ENCODE measurements at places on chromosomes 11 and 22. TPM values are rescaled to one million over a fixed set of nuclear protein-coding genes. Genes with fewer than 3 reads are reported as not detected.

Gene XRRA1
- 4.5 TPM for total RNA-seq

DNA sequence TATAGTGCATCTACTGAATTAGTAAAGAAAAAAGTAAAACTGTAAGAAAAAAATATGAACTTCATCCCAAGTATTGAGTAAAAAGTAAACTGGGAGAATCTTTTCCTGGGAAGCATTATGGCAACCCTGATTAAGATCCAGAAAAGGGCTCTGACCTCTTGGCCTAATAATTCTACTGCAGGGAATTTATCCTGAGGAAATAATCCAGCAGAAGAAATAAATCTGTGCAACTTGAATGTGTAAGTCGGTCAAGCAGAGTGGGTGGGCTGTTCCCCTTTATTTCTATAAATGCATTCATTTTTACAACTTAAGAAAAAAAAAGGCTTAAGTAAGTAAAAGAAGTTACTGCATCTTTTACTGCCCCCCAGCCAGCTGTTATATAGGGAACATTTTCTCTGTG lies 111.2 kb upstream of the PARVA start:
- no peak overlapping the region for H3K27ac ChIP-seq
- no peak for DNase-seq
- no peaks in the 10 kb centered on the region for H3K27me3 ChIP-seq
- no peaks in the 10 kb centered on the region for H3K36me3 ChIP-seq
- H3K4me1 ChIP-seq = no peaks in the 10 kb centered on the region

DNA sequence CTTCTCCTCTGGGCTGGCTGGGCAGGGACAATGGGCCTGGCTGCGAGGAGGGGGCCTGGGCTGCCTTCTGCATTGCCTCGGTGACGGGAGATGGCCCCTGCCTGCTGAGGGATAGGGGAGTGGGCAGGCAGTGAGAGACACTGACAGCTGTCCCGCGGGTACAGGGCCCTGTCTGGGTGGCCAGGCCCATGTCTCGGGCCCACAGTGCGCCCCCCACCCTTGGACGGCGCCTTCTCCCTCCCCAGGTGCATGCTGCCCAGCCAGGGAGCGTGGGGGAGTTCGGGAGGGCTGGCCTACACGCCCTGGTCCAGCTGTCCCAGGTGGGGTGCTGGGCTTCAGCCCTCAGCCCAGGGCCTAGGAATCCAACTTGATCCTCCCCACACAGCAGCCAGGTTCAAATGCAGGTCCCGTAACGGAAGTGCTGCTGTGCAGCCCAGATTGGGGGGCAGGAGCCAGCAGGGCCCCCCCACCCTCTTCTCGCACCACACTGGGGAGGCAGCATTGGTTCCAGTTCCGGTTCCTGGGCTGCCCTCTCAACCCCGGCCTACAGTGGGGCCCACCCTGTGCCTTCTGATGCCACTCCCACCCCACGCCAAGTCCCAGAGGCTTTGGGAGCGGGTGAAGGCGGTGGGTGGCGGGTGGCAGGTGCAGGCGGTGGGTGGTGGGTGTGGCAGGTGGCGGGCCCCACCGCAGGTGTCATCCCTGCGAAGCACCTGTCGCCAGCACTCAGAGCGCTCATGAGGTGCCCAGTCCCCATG lies 7.3 kb upstream of the TSSC4 start:
- DNase-seq = no peak
- no peak overlapping the region for H3K27ac ChIP-seq
- peaks cover 4% of the 10 kb centered on the region for H3K36me3 ChIP-seq
- no peaks in the 10 kb centered on the region for H3K4me1 ChIP-seq
- no peak overlapping the region for H3K4me3 ChIP-seq

Gene NFAM1
- total RNA-seq = 0.68 TPM

GRCh38 chr11:74638869-74639268 lies 46.5 kb downstream of the POLD3 start:
- no peak overlapping the region for H3K27ac ChIP-seq
- no peak overlapping the region for H3K4me3 ChIP-seq
- no peaks in the 10 kb centered on the region for H3K27me3 ChIP-seq
- no peaks in the 10 kb centered on the region for H3K4me1 ChIP-seq
- no peak for DNase-seq

DNA sequence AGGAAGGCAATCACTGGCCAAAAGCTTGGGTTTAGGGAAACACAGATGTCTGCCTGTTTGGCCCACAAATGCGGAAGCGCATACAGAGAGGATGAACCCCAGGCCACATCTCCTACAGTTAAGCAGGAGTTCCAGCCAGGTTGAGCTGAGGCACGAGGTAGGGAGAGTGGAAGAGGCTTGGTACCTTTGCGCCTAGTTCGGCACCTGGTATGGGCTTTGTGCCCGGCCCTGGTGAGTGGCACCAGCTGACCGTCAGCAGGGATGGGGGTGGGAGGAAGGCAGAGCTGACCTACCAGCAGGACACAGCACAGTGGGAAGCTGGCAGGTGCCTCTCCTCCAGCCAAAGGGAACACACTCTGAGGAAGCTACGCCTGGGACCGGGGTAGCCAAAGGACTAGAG lies 57.6 kb downstream of the KCNC1 start:
- no peak overlapping the region for H3K4me3 ChIP-seq
- H3K27me3 ChIP-seq = no peaks in the 10 kb centered on the region
- DNase-seq = no peak
- no peaks in the 10 kb centered on the region for H3K4me1 ChIP-seq

- H3K4me1 ChIP-seq = no peaks in the 10 kb centered on the region
- DNase-seq = no peak
- H3K36me3 ChIP-seq = no peaks in the 10 kb centered on the region
Measured at GRCh38 chr11:76293189-76293631, 86.9 kb upstream of the WNT11 start.

DNA sequence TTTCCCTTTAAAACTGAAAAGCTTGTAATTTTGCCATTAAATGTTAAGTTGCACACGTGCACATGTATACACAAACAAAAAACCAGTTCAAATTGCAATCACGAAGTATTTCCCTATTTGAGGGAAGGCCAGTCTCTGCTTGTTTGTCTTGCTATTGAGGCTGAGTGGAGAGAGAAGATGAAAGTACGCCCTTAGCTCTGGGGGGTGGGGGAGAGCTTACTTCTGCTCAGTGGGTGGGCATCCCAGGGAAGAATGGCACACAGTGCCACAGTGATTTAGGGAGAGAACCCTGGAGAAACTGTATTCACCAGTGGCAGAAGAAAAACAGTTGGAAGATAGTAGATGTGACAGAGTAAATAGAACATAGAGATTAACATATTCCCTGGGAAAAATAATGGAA lies 8.7 kb downstream of the YAP1 start:
- no peaks in the 10 kb centered on the region for H3K27me3 ChIP-seq
- H3K4me3 ChIP-seq = peak overlapping the region; percentile 31
- no peak overlapping the region for H3K27ac ChIP-seq
- peaks cover 38% of the 10 kb centered on the region for H3K36me3 ChIP-seq
- H3K4me1 ChIP-seq = peaks cover 9% of the 10 kb centered on the region

DNA sequence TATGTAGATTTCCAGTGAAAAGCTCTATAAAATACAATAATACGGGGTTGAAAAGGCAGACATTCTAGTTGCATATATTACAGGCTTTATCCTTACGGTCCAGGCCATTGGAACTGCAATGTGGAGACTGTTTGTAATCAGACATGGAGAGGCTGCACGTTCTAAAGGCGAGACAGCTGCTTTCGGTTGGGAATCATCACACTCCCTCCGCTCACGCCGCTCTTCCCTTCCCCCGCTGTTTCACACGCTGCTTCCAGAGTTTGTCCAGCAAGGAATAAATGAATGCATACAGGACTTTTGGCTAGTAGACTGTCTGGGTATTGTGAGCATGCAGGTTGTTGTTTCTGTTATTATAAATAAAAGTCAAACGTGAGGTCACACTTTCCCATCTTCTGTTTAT lies 13.5 kb upstream of the EFCAB6 start:
- H3K4me3 ChIP-seq = no peak overlapping the region
- H3K27ac ChIP-seq = no peak overlapping the region
- no peaks in the 10 kb centered on the region for H3K27me3 ChIP-seq
- peak; percentile 8 for DNase-seq
- peaks cover 5% of the 10 kb centered on the region for H3K4me1 ChIP-seq

DNA sequence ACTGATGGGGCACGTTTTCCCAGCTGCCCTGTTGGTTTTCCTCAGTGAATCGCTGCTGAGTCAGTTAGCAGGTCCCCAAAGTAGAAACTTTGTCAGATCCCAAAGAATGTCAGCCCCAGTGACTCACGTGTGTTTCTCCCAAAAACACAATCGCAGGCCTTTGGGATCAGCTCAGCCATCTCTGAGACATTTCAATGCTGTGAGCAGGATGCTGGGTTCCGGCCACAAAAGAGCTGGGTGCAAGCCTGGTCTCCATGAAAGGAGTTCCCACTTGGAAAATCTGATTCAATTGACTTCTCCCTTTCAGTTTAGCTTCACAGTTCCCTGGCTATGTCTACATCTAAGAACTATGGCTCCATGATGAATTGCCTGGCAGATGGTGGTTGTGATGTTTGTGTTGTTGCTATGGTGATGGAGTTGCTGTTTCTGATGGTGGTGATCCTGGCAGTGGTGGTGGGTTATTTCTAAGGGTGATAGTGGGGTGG lies 28.0 kb downstream of the MYEOV start:
- no peaks in the 10 kb centered on the region for H3K4me1 ChIP-seq
- DNase-seq = no peak
- H3K36me3 ChIP-seq = no peaks in the 10 kb centered on the region
- no peak overlapping the region for H3K27ac ChIP-seq

- DNase-seq = peak; percentile 56
- H3K4me3 ChIP-seq = peak overlapping the region; percentile 94
- peaks cover 22% of the 10 kb centered on the region for H3K36me3 ChIP-seq
- H3K27ac ChIP-seq = peak overlapping the region; percentile 70
Measured at GRCh38 chr22:20080776-20081654, 974 bp downstream of the DGCR8 start.

GRCh38 chr22:28896611-28897010 lies 13.2 kb downstream of the ZNRF3 start:
- H3K27me3 ChIP-seq = no peaks in the 10 kb centered on the region
- peaks cover 15% of the 10 kb centered on the region for H3K4me1 ChIP-seq
- H3K4me3 ChIP-seq = peak overlapping the region; percentile 17
- H3K27ac ChIP-seq = peak overlapping the region; percentile 91
- no peaks in the 10 kb centered on the region for H3K36me3 ChIP-seq

- no peak overlapping the region for H3K4me3 ChIP-seq
- no peaks in the 10 kb centered on the region for H3K4me1 ChIP-seq
- H3K27me3 ChIP-seq = no peaks in the 10 kb centered on the region
- no peak overlapping the region for H3K27ac ChIP-seq
Measured at GRCh38 chr22:42436404-42436803, 4.2 kb upstream of the NFAM1 start.

Gene MMP13
- not detected for total RNA-seq

GRCh38 chr11:353179-353873 lies 16.0 kb upstream of the B4GALNT4 start:
- no peaks in the 10 kb centered on the region for H3K36me3 ChIP-seq
- no peak overlapping the region for H3K27ac ChIP-seq
- no peak overlapping the region for H3K4me3 ChIP-seq
- peak; percentile 63 for DNase-seq
- no peaks in the 10 kb centered on the region for H3K27me3 ChIP-seq

- H3K4me3 ChIP-seq = no peak overlapping the region
- peak; percentile 26 for DNase-seq
- H3K4me1 ChIP-seq = peaks cover 2% of the 10 kb centered on the region
- H3K36me3 ChIP-seq = no peaks in the 10 kb centered on the region
- H3K27ac ChIP-seq = no peak overlapping the region
Measured at GRCh38 chr11:45025716-45026492, 75.2 kb upstream of the TP53I11 start.

Gene PANX1
- 37.5 TPM for total RNA-seq

Gene ZNF214
- 5.0 TPM for total RNA-seq

Gene ARHGAP8
- 29.3 TPM for total RNA-seq

Gene TANGO2
- 22.9 TPM for total RNA-seq

- no peaks in the 10 kb centered on the region for H3K36me3 ChIP-seq
- DNase-seq = peak; percentile 8
- no peaks in the 10 kb centered on the region for H3K27me3 ChIP-seq
- H3K4me3 ChIP-seq = no peak overlapping the region
- H3K4me1 ChIP-seq = no peaks in the 10 kb centered on the region
- H3K27ac ChIP-seq = no peak overlapping the region
Measured at GRCh38 chr11:69215784-69216415, 60.2 kb downstream of the SMIM38 start.

- peaks cover 18% of the 10 kb centered on the region for H3K36me3 ChIP-seq
- DNase-seq = no peak
- H3K4me1 ChIP-seq = peaks cover 3% of the 10 kb centered on the region
Measured at GRCh38 chr11:78020246-78020645, 2.8 kb downstream of the KCTD14 start.

- H3K27ac ChIP-seq = no peak overlapping the region
- H3K4me1 ChIP-seq = no peaks in the 10 kb centered on the region
- no peaks in the 10 kb centered on the region for H3K36me3 ChIP-seq
Measured at GRCh38 chr11:102886999-102887398, 12.2 kb upstream of the MMP12 start.

Gene OR8G5
- total RNA-seq = not detected

Gene MS4A12
- total RNA-seq = not detected

- no peaks in the 10 kb centered on the region for H3K4me1 ChIP-seq
- H3K36me3 ChIP-seq = peaks cover 5% of the 10 kb centered on the region
- H3K27ac ChIP-seq = no peak overlapping the region
- no peaks in the 10 kb centered on the region for H3K27me3 ChIP-seq
- no peak overlapping the region for H3K4me3 ChIP-seq
Measured at GRCh38 chr11:101091781-101092180, 37.8 kb downstream of the PGR start.

GRCh38 chr11:44743326-44743725 lies 16.6 kb downstream of the TSPAN18 start:
- no peaks in the 10 kb centered on the region for H3K27me3 ChIP-seq
- H3K4me1 ChIP-seq = peaks cover 17% of the 10 kb centered on the region
- no peak for DNase-seq
- H3K36me3 ChIP-seq = peaks cover 3% of the 10 kb centered on the region
- no peak overlapping the region for H3K27ac ChIP-seq

DNA sequence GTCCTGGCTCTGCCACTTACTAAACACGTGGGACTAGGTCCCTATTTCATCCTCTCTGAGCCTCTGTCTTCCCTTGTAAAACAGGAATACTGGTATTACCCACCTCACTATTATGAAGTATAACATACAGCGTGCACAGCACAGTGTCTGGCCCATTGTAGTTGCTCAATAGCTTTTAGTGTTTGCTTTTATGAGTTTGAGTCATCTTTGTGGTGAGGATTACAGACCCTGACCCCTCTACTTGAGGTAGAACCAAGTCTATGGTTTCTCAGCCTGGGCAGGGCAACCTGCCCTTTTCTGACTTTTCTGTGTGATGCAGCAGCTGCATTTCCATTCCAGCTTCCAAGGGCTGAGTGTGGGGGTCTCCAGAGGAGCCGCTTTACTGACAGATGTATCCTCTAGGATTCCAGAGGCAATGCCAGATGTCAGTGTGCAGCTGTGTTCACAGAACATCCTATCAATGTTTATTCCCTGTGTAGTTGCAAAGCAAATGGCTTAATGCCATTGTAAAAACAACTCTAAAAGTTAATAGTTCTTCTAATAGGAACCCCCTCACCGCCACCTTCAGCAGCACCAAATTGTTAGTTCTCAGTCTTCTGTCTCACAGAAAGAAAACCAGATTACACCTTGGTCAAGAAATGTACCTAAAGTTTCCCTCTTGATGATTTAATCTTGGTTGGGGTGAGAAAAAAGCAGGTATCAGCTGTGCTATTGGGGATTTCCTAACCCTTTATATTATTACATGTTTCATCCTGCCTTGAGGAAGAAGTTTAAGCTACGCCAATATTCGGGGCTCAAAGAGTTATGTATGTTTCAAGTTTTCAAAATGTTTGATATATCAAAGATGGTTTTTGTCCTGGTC lies 16.8 kb downstream of the PRR5L start:
- H3K27me3 ChIP-seq = no peaks in the 10 kb centered on the region
- no peak for DNase-seq
- H3K27ac ChIP-seq = no peak overlapping the region
- H3K4me1 ChIP-seq = no peaks in the 10 kb centered on the region
- H3K4me3 ChIP-seq = no peak overlapping the region
- H3K36me3 ChIP-seq = no peaks in the 10 kb centered on the region

Measured in H9 (cell line).